ENCODE measurements at places on chromosomes 2 and 18.

- no peak for DNase-seq
These were observed 55.5 kb downstream of the MAP4K4 start for GRCh38 chr2:101752716-101753616.

- no peak for DNase-seq
These were observed 37.5 kb upstream of the DLX1 start for GRCh38 chr2:172047566-172048507.

- DNase-seq = no peak
These were observed 17.1 kb downstream of the PXDN start for GRCh38 chr2:1727101-1727771.

GRCh38 chr2:24507549-24507948, 16.5 kb downstream of the NCOA1 start:
- no peak for DNase-seq

GRCh38 chr18:77551055-77551454, 301.4 kb downstream of the GALR1 start:
- DNase-seq = no peak

DNA sequence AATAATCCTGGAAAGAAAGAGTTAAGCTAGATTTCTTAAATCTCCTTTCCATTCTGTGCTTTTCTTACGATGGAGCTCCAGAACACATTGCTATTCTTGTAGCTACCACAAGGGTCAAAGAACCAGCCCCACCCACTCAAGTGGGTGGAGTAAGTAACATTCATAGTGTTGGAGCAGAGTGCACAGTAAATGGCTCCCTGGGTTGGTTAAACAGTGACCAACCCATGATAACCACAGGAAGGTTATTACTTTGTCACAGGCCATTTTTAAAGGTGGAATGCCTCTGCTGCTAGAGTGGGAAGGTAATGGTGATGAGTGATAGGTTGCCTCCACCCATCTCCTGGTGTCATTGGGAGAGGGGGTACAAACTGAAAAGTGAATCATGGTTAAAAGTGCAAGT, 13.9 kb downstream of the ARPC2 start:
- DNase-seq = no peak

DNA sequence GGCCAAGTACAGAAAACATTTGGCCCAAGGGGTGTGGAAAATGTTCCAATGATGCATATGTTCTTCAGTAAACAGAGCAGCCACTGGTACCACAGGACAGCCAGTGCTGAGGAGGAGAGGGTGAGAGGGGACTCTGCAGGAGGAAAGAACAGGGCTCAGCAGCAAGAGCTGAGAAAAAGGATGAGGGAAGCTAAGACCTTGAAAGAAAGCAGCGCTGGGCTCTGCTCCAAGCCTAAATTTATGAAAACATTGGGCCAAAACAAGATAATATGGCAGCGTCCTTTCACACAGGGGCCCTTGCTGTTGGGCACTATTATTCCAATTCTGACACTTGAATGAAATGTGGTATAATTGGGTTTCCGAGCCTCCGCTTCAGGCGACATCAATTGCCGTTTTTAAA, 939.0 kb upstream of the FANCL start:
- DNase-seq = no peak

- no peak for DNase-seq
These were observed 1.8 kb upstream of the ARID5A start for GRCh38 chr2:96534701-96535181.

DNA sequence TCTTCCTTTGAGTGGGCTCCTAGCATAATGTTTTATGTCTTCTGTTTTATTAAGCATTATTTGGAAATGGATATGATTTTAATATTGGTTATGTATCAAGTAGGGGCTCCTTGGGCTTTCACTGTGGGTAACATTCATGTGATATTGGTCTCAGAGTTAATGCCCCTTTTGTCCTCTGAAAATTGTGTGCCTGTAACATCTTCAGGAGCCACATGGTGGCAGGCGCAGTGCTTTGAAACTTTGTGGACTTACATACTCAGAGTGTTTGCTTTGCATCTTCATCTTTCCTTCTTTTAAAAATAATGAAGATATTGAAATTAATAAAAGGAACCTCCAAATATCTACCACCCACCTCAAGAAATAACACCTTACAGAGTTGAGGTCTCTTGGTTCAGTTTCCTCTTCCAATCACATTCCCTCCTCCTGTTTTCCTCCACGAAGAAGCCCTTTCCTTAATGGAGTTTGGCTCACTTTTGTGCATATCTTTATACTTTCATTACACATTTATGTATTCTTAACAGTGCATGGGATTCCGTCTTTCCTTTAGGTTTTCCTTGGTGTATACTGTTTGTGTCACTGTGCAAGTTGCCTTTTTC, 73.5 kb downstream of the LIMS1 start:
- peak; percentile 70 for DNase-seq

DNA sequence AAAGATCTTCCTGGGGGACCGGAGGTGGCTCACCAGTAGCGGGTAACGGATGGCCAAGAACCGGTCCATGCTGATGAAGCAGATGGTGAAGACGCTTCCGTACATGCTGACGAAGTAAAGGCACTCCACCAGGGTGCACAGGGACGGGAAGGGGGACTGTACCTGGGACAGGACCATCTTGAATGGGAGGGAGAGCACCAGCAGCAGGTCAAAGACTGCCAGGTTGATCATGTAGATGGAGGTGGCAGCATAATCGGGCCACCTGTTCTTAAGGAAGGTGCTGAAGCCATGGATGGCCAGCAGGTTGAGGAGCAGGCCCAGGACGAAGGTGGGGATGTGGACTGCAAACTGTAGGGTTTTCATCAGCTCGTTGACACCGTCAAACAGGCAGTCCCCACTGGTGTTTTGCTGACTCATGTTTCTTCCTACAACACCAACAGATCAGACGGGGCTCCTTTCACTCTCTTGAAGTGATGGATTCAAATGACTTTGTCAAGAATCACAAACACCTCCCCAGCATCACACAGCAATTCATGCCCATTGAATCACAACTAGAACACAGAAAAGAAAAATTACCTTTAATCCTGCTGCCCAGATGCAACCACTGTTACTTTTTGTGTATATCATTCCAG, 14.4 kb downstream of the GPR55 start:
- DNase-seq = no peak

DNA sequence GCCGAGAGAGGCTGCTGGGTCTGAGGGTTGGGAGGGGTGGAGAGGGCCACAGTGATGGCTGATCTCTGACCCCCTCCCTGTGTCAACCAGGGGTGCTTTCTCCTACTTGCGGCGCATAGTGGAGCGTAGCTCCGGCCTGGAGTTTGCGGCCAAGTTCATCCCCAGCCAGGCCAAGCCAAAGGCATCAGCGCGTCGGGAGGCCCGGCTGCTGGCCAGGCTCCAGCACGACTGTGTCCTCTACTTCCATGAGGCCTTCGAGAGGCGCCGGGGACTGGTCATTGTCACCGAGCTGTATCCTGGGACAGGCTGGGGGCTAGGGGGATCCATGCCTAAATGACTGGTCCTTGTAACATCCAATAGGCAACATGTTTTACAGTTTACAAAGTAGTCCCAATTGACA, 20.9 kb upstream of the GMPPA start:
- no peak for DNase-seq

- DNase-seq = peak; percentile 48
These were observed 4.7 kb downstream of the CDK5R2 start for GRCh38 chr2:218964041-218964771.

- no peak for DNase-seq
These were observed 401.7 kb downstream of the TSN start for GRCh38 chr2:122157158-122157557.

DNA sequence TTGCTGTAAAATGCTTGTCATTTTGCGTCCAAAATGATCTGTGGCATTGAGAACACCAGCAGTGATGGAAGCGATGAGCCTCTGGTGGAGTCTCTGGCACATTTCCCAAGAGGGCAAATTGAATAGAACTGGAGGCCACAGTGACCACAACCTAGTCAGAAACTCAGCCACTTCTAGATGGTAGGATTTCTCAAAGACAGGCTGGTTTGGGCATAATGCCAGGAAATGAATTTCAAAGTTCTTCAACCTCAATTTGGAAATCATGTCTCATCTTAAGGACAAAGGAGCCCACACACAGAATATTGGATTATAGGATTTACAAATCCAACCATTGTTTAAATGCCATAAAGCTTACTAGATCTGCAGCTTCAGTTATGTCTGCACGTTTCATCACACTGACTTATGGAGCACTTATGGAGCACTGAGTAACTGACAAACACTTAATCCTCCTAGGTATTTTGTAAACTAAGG, 132.1 kb downstream of the COL6A3 start:
- DNase-seq = no peak
